ENCODE measurements at places on chromosomes 4 and X. TPM values are rescaled to one million over a fixed set of nuclear protein-coding genes. Genes with fewer than 3 reads are reported as not detected.

Gene LRRC66
- total RNA-seq: 0.36 TPM

Gene GPC4
- under 0.01 TPM for total RNA-seq

Gene MAGEH1
- total RNA-seq: 22.4 TPM

Gene BMX
- total RNA-seq: 148 TPM

Gene IQCM
- total RNA-seq: not detected

Gene CFP
- 0.81 TPM for total RNA-seq

Gene ANXA10
- total RNA-seq: 0.85 TPM

Gene MAGEE1
- total RNA-seq: 0.85 TPM

Gene TMPRSS11A
- not detected for total RNA-seq
